ENCODE measurements at places on chromosomes 12 and 14.

- no peak for DNase-seq
Measured at GRCh38 chr12:14111230-14111865, 129.9 kb upstream of the GRIN2B start.

GRCh38 chr14:96484399-96484798 is 17.8 kb upstream of the PAPOLA start:
- no peak for DNase-seq

GRCh38 chr12:12072064-12072760 is 1.5 kb downstream of the BCL2L14 start:
- no peak for DNase-seq

- DNase-seq = no peak
Measured at GRCh38 chr14:95360828-95361227, 41.1 kb upstream of the CLMN start.

DNA sequence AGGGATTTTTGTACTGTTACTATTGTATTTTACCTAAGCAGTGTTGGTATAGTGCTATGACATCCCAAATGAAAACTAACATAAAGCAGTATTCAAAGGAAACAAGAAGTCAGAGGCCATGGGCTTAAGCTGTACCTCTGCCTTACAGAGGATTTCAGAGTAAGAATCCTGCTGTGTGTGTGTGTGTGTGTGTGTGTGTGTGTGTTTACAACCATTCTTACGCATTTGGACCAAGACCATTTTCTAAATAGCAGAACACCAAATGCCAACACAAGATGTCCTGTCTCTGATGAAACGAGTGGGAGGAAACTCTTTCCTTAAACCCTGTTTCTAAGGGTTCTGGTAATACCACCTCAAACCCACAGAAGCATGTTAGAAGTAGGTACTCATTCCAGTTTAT is 64.4 kb downstream of the PPP1R36 start:
- DNase-seq = no peak

DNA sequence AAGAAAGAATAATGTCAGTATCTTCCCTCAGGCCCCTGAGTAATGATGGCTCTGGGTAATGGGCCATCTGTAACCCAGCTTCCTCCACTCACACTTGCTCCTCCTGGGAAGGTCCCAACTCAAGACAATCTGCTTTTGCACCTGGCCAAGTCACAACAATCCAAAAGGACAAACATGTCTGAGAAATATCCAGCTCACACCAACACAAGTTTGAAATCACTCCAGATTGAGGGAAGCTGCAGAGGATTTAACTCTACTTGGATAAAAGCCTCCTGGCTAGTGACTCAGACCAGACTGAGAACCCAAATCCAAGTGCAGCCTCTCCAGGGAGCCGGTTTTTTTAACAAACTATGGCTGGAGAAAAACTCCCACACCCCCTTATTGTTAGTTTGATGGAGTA is 34.2 kb downstream of the RTRAF start:
- DNase-seq = no peak

DNA sequence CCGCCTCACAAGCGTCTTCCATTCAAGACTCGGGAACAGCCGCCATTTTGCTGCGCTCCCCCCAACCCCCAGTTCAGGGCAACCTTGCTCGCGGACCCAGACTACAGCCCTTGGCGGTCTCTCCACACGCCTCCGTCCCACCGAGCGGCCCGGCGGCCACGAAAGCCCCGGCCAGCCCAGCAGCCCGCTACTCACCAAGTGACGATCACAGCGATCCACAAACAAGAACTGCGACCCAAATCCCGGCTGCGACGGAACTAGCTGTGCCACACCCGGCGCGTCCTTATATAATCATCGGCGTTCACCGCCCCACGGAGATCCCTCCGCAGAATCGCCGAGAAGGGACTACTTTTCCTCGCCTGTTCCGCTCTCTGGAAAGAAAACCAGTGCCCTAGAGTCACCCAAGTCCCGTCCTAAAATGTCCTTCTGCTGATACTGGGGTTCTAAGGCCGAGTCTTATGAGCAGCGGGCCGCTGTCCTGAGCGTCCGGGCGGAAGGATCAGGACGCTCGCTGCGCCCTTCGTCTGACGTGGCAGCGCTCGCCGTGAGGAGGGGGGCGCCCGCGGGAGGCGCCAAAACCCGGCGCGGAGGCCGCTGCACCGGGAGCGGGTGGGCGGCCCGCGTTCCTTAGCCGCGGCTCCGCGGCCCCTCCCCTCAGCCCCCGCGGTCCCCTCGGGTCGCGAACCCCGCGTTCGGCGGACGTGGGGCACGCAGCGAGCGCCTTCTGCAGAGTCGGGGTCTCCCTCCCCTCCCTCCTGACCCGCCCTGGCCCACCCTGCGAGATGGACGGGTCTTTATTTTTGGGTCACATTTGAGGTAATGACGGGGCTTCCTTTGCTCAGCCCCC is at the start of gene UBC:
Gene UBC (minus strand): TSS at position 259 of the 847 bp plus-strand sequence. CDS start 879 bp downstream, outside the sequence.
- peak; percentile 77 for DNase-seq

GRCh38 chr12:6606331-6607131 is 648 bp downstream of the CHD4 start:
- no peak for DNase-seq

DNA sequence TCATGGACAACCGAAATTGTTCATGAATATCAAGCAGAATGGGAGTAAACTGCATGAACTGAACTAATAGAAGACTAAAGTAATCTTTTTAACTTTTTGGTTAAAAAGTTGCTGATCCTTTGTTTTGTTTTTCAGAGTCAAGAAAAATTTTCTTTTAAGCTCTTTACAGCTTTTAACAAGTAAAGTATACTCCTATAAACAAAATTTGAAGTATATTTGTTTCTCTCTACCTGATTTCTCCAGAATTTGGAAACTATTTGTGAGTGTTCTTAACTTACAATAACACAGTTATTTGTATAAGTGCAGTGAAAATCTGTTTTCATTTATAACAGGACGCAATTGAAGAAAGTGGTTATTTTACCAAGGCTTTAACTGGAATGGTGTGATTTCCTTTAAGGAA is 12.2 kb upstream of the LRRK2 start:
- DNase-seq = no peak

DNA sequence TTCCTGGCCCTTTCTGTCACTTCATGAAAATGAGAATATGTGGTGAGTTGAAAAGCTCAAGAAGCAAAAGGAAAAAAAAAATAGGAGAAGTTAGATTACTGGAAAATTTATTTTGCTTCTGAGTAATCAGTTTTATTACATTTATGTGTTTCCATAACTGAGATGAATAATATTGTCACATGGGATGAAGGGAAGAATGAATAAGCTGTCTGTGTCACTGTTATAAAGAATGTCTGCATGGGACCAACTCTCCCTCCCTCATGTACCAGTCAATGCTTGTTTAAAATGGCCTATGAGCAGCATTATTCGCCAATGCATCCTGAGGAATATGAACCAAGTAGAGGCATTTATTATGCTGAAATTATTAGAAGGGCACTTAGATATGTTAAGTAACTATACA is 246.3 kb downstream of the PRKD1 start:
- no peak for DNase-seq

DNA sequence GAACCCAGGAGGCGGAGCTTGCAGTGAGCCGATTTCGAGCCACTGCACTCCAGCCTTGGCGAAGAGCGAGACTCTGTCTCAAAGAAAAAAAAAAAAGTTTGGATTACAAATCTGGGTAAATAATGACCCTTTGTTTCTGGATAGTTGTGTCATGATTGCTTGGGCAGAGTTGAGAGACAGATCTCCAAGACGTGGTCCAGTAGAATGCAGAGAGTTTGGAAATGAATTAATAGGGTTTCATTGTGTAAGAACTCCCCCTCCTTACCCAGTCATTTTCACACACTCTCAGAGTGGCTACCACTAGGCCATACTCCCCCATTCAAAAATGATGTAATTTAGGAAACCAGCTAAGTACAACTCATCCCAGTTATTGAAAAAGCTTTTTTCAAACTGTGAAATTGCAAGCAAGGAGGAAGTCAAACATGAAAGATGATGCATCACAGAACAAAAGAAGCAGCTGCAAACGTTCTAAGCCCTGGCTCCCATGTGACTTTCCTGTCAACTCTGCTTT is 1331.9 kb downstream of the AACS start:
- DNase-seq = no peak

- DNase-seq = no peak
Measured at GRCh38 chr12:103475073-103475472, 20.7 kb downstream of the C12orf42 start.

DNA sequence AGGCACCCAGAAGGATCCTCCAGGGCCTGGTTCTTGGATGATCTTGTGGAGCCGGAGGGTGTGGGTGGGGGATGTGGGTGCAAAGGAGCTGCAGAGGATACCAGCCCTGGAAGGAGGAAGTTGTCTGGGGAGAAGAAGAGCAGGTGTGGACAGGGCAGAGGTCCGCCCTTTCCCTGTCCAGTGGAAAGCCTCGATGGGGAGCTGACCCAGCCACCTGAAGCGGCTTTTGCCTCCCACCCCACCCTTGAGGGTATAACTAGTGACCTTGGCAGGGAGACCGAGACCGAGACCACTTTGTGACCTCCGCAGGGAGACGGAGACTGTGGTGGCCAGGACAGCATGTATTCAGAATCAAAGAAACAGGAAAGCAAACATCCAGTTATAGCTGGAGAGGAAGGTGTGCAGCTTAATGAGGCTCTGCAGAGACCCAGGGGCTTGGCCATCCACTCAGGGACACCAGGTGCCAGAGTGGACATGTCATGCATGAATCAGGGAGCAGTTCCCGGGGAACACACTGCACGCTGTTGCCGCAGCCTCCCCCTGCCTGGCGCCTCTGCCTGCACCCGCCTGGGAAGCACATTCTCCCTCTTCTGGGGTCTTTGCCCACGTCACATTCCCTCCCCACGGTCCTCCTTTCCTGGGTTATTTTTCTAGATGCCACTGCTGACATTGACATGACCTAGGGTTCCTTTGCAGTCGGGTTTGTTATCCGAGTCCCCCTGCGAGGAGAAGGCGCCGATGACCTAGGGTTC is 87.7 kb downstream of the ADGRD1 start:
- DNase-seq = no peak

DNA sequence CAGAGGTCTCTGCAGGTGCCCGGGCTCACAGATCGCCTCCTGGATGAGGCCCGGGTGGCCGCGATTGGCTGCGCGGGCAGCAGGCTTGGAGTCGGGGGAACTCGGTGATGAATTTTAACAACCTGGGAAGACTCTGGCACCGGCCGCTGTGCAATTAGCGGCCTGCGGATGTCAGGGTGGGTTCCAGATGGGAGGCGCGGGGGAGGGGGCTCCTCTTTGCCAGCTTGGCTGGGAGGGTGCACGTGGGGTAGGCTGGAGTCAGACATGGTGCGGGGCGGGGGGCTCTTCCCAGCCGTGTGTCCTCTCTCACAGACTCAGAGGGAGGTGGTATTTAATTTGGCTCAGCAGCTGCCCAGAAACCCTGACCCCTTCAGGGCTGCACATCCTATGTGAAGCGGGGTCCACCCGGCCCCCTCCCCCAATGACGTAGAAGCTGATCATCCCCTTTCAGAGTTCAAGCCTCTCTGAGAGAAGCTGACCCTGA is 81.4 kb downstream of the KIF26A start:
- DNase-seq = no peak

DNA sequence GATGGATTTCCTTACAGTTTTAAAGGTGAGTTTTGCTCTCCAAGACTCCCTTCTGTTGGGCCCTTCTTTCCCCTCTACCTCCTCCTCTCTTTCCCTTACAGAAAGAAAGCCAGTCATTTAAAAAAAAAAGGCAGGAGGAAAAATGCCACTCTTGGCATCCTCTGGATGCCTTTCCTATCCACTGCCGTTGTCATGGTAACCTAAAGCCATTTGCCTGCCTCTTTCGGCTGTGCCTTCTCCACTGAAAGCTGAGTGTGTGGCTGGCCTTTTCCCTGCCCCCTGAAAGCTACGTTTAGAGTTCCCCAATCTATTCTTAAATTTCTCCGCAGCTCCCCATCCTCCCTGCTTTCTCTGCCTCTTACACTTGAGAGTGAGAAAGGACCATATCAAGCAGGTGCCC is 67.1 kb downstream of the TUNAR start:
- no peak for DNase-seq

DNA sequence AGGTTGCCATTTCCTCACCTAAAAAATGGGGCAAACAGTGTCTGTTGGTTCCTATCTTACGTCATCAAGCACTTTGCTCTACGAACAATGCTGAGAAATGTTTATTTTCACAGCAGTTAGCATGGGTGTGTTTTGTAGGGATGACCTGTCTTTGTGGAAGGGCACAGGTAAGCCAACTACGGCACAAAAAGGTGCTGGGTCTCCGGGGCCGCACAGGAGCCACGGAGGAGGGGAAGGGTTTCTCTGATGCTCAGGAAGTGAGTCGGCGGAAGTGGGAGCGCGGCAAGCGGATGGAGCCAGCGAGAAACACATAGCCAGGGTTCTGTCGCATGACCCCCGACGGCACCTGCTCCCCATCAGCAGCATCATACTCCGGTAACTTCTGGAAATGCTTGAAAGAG is 65.6 kb upstream of the TCL1B start:
- DNase-seq = no peak

- DNase-seq = no peak
Measured at GRCh38 chr12:25708661-25709060, 155.6 kb upstream of the LMNTD1 start.

- DNase-seq = no peak
Measured at GRCh38 chr14:44803239-44803905, 158.4 kb downstream of the KLHL28 start.

- DNase-seq = no peak
Measured at GRCh38 chr12:28710882-28711281, 438.2 kb upstream of the FAR2 start.

DNA sequence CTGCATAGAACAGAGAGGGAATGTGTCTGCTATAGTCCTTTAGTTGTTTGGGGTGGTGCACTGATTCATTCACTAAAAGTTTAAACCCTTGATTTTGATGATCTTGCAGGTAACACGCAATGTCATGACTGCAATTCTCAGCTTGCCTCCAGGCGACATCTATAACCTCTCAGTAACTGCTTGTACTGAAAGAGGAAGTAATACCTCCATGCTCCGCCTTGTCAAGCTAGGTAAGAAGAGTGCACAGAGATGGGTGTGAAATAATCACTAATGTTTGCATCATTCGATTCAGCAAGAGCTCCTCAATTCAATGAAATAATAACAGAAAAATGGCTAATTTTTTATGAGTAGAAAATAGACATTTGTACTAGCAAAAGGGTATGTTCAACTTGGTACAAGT is 203.7 kb downstream of the PTPRO start:
- no peak for DNase-seq

GRCh38 chr14:68217791-68218340 is 398.3 kb downstream of the RAD51B start:
- no peak for DNase-seq

DNA sequence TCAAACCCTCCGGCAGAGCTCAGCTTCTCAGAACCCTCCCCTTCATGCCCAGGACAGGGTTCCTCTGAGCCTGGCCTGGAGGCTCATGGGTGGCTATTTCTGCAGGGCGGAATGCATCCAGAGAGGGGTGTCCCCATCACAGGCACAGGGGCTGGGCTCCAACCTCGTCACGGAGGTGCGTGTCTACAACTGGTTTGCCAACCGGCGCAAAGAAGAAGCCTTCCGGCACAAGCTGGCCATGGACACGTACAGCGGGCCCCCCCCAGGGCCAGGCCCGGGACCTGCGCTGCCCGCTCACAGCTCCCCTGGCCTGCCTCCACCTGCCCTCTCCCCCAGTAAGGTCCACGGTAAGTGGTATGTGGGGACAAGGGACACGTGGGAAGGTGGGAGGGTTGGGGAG is 15.7 kb downstream of the HNF1A start:
- no peak for DNase-seq

Measured in stimulated activated CD4-positive, alpha-beta T cell treated with anti-CD3 and anti-CD28 coated beads, Interleukin-1b, Interleukin-23, amount 100 ng/mL, for 1 hour (primary cell).